ENCODE measurements at places on chromosomes 6 and 20.

DNA sequence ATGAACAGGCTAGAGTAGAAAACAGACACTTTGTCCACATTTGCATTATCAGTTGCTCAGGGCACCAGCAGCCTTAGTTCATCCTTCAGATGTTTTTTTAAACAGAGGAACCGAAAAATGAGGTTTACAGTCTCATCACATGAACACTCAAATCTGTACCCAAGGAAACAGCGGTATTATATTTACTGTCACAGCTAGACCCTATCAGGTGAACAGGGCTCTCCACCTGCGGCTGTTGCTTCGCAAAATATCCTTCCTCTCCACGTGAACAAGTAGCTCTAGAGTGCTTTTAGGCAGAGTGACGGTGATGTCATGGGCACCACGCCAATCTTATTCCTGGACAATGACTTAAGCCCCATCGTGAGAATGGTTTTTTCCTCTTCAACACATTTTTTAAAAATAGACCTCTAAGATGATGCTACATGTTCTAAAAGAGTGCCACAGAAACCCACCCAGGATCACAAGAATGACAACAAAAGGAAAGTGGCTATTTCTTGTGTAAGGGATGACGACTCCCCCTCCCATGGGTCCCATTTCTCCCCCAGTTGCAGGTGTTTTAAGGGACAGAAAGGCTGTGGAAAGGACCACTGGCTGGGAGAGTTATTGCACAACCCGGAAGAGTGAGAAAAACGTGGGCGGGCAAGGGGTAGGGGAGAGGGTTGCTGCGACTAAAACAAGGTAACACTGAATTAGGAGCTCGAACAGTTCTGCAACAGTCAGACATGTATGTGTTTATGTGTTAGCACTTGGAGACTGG is 77.7 kb downstream of the EFHC1 start:
- no peak for DNase-seq

DNA sequence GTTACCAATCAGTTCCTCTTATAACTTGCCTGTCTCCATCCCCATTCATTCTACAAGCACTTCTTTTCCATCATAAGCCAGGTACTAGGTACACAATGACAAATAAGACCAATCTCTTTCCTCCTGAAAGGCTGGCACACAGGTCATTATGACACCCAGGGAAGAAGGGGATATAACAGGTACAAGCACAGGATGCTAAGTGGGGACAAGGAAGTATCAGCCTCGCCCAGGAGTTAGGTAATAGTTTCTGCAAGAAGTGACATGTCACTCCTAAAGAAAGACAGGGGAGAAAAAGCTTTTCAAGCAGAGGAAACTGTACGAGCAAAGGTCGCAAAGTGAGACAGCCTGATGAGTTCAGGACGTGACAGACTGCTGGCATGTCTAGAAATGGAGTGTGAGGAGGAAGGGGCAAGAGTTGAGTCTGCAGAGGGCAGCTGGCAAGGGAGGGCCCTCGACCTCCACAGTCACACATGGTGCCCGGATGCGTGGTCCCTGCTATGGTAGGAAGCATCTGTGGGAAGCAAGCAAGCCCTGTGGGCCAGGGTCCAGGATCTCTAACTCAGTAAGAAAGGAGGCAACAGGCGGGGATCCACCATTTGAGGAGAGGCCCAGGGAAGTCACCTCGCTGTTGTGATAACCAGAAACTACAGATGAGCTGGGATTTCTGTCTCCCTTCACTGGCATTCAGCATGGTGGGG is 40.4 kb downstream of the GPLD1 start:
- no peak for DNase-seq

DNA sequence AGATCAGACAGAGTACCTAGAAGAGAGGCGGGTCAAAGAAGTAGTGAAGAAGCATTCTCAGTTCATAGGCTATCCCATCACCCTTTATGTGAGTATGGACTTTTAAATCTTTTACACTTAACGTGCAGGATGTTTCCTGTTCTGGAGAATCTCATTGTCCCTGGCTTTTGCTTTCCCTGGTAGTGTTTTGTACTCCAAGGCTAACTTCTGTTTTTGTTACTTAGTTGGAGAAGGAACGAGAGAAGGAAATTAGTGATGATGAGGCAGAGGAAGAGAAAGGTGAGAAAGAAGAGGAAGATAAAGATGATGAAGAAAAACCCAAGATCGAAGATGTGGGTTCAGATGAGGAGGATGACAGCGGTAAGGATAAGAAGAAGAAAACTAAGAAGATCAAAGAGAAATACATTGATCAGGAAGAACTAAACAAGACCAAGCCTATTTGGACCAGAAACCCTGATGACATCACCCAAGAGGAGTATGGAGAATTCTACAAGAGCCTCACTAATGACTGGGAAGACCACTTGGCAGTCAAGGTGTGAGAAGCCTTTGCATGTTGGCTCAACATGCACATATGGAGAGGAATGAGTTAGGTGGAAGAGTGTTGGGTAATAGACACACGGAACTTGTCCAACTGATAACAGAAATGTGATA is 3.3 kb downstream of the HSP90AB1 start:
- no peak for DNase-seq

- DNase-seq: no peak
Measured at GRCh38 chr6:139525415-139525814, 151.0 kb upstream of the CITED2 start.

- DNase-seq: no peak
Measured at GRCh38 chr6:12973386-12973785, 256.8 kb downstream of the PHACTR1 start.
